Stimulated activated CD8-positive, alpha-beta memory T cell treated with anti-CD3 and anti-CD28 coated beads, Interleukin-15, amount 100 ng/mL, for 24 hours (primary cell): ENCODE measurements at places on chromosomes 4 and X.

- no peak for DNase-seq
These were observed 60.1 kb upstream of the ACSL4 start for GRCh38 chrX:109793191-109793590.

DNA sequence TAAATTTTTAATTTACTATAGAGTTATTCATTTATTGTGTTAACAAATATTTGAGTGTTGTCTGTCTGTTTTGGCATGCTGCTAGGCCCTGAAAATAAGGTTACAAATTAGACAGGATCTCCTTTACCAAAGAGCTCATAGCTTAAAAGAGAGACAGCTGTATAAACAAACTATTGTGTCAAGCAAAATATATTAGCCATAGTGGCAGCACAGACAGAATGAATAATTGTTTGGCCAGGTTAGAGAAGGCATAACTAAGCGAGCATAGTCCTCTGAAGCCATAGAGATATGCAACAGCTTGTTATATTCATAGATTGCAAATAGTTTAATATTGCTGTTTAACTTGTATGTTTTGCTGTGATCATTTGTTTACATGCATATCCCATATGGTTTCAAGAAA is 66.7 kb upstream of the NDUFC1 start:
- DNase-seq = no peak

DNA sequence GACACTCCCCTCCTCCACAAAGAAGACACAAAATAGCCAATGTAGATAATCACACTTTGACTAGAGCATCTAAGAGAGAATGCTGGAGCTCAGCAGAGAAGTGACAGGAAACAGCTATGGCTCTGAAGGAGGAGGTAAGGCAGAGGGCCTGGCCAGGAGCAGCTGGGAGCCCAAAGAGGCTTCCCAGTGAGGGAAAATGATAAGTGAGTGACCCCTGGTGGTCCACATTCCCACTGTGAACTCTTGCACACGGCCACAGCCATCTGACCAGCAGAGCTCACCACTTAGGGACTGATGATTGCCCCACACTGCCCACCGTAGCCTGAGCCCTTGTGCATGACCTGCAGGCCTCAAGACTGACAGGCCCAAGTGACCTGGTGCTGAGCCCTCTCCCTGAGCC is 162.7 kb upstream of the GALNTL6 start:
- no peak for DNase-seq

GRCh38 chrX:41293269-41293668 is 40.7 kb upstream of the DDX3X start:
- no peak for DNase-seq

DNA sequence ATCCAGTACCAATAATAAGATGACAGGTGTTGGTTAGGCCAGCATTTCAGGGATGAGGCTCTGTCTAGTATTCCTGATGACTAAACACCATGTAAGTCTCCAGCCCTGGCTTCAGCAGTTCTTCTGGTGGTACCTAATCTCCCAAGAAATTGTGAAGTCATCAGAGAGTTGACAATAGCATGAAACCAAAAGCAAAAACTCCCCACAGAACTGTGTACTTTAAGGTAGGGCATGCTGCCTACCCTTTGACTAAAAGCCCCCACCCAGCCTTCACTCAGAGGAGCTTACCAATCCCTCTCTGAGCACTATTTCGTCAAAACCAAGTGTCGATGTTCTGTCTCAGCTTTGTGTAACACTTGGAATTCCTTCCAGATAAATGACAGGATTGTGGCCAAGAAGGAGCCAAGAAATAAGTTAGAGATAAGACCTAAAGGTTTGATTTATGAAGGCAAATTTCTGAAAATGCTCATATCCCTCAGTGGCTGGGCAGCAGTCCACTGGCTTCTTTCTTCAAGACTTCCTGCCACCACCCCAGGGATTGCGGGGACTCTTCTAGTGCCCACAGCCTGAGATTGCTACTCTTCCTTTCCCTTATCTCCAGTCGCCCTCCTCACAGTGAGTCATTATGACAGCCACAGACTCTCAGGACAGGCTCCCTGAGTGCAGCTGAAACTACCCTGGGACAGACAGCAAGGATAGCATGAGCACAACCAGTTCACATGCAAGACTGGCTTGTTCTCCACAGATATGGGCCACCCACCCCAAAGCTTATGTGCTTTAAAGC is 67.3 kb upstream of the LHFPL1 start:
- DNase-seq = no peak
